Fibroblast of skin of right quadriceps (primary cell): ENCODE measurements at places on chromosomes 16 and 17.
A peak's percentile ranks its signal among the peaks of the same experiment; 100 is the strongest.

GRCh38 chr16:68936736-68937631 is 93.7 kb downstream of the TANGO6 start:
- peak; percentile 78 for DNase-seq

GRCh38 chr17:48556229-48556575 is 11.3 kb upstream of the HOXB2 start:
- DNase-seq: no peak

DNA sequence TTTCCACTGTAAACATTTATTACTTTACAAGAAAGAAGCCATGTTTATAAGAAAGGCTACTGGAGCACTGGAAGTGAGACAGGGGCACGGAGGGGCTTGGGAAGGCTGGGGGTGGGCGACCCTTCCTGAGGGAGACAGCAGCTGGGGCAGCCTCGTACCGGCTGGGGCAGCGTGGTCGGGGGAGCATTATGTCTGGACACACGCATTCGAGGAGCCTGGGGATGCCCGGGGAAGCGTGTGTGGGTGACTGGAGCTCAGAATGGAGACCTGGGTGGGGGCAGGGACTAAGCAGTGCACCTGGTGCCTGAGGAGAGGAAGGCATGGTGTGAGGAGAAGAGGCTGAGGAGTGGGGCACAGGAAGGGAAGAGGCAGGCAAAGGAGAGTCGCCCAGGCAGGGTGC is 64.5 kb downstream of the SRCIN1 start:
- DNase-seq: no peak

DNA sequence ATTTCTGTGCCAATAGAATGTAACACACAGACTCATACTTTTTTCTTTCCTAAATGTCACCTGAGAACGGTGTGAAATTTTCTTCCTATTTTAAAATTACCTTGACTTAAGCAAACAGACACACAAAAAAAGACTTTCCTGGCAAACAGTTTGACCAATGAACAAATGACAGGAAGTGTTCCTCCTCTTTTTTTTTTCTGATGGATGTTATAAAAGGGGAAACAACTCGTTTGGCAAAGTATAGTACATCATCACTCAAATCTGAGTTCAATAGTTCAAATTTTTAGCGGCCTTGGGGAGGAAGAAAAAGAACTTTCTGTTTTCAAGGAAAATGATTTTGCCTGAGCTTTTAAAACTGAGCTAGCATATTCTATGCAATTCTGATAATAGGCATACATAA is 19.8 kb downstream of the HS3ST3A1 start:
- DNase-seq: no peak

- DNase-seq: peak; percentile 52
Observed at GRCh38 chr17:27544350-27545131, 86.4 kb upstream of the LGALS9 start.

- peak; percentile 67 for DNase-seq
Observed at GRCh38 chr17:44198721-44199552, 747 bp downstream of the ATXN7L3 start.

DNA sequence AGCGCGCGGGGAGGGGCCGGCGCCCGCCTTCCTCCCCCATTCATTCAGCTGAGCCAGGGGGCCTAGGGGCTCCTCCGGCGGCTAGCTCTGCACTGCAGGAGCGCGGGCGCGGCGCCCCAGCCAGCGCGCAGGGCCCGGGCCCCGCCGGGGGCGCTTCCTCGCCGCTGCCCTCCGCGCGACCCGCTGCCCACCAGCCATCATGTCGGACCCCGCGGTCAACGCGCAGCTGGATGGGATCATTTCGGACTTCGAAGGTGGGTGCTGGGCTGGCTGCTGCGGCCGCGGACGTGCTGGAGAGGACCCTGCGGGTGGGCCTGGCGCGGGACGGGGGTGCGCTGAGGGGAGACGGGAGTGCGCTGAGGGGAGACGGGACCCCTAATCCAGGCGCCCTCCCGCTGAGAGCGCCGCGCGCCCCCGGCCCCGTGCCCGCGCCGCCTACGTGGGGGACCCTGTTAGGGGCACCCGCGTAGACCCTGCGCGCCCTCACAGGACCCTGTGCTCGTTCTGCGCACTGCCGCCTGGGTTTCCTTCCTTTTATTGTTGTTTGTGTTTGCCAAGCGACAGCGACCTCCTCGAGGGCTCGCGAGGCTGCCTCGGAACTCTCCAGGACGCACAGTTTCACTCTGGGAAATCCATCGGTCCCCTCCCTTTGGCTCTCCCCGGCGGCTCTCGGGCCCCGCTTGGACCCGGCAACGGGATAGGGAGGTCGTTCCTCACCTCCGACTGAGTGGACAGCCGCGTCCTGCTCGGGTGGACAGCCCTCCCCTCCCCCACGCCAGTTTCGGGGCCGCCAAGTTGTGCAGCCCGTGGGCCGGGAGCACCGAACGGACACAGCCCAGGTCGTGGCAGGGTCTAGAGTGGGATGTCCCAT is 232.8 kb downstream of the SEC14L1 start:
- DNase-seq: no peak

- no peak for DNase-seq
Observed at GRCh38 chr17:49527927-49528651, 33.0 kb downstream of the NGFR start.

DNA sequence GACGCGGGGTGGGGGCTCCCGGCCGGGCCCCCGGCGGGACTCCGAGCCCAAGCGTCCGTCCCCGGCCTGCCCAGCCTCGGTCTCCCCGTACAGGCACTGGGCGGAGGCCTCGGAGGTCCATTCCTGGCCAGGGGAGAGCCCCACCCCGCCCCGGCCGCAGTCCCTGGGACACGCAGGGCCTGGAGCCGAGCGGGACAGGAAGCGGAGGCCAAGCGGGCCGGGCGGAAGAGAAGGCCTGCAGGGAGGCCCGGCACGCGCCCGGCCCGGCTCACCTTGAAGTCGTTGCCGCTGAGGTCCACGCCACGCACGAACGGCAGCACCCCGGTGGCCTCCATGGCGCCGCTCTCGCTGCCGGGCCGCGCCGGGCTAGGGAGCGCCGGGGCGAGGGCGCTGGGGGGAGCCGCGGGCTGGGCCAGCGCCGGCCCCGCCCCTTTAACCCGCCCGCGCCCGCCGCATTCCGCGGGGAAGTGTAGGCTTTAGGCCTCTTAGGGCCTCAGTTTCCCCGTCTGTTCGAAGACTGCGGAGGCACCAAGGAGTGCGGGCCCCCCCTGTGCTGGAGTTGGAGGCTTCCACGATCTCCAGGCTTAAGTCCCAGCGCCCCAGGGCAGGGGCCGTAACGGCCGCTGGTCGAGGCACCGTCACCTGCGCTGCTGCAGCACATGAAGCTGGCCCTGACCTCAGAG is at the start of gene FLII:
Gene FLII, minus strand, starts transcription at position 383 of the 683 bp plus-strand sequence. Its CDS starts 48 bp downstream, at position 335.
- peak; percentile 16 for DNase-seq

DNA sequence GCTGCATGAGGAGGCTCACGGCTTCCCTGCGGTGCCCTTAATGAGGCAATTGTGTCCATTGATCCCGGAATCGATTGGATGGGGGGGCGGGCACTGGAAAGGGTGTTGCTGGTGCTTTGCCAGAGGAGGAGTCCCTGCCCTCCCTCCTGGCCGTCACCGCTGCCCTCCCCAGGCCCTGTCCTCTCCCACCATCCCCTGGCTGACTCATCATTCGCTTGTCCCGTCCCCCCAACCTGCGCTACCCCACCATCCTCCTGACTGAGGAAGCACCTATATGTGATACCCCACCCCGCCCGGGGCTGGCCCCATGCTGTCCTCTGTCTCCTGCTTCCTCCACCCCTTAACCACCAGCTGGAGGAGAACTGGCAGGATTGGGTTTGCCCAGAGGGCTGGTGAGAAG is 20.8 kb downstream of the CACNA1G start:
- DNase-seq: no peak

DNA sequence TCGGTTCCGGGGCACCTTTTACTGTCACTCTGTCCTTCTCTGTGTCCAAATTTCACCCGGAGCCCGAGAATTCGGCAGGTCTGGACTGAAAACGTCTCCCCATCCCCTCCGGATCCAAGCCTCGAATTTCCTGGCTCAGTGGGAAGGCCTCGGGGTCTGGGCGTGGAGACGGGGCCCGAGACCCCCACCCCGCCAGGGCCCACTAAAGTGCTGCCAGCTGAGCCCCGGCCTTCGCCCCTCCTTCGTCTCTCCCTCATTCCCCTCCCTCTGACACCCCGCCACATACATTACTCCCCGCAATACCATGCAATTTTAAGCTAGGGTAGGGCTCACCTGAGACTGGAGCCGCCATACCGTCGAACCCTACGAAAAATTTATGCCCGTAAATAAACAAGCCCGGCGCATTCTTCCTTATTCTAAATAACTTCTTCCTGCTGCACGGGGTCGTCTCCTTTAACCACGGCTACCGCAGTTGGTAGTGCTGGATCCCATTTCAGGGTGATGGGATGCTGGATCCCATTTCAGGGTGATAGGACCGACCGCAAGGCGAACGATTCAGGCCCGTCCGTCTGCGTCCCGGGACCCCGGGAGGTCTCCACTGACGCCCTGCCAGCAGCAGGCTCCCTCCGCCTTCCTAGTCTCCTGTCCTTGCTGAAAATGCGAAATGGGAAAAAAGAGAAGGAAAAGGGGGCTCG is 4.4 kb upstream of the OR1F1 start:
- no peak for DNase-seq

DNA sequence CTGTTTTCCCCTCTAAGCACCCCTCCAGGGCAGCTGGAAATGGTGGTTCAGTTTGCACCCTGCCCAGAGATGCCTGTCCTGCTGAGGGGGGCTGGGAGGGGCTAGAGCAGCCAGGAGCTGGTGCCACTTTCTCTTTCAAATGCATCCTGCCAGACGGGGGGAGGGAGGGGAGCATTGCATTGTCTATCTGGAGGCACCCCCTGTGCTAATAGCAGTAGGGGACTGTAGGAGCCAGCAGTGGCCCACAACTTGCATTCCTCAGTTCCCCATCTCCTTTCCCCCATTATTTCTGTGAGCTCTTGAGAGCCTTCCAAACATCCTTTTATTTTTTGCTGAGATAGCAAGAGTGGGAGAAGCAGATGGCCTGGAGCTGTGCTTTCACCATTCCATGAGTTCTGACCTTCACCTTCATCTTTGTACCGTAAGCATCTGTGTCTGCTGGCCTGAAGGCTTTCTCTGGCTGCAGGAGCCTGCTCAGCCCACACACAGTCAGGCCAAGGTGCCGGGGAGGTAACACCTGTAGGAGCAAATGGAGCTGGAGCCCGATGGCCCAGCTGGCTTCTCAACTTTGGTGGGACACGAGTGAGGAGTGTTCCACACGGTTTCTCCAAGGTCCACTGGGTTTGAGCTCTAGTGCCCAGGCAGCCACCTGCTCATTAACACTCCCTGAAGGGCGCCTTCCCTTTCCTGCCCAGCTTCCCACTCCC is 5.2 kb downstream of the WFDC1 start:
- no peak for DNase-seq

DNA sequence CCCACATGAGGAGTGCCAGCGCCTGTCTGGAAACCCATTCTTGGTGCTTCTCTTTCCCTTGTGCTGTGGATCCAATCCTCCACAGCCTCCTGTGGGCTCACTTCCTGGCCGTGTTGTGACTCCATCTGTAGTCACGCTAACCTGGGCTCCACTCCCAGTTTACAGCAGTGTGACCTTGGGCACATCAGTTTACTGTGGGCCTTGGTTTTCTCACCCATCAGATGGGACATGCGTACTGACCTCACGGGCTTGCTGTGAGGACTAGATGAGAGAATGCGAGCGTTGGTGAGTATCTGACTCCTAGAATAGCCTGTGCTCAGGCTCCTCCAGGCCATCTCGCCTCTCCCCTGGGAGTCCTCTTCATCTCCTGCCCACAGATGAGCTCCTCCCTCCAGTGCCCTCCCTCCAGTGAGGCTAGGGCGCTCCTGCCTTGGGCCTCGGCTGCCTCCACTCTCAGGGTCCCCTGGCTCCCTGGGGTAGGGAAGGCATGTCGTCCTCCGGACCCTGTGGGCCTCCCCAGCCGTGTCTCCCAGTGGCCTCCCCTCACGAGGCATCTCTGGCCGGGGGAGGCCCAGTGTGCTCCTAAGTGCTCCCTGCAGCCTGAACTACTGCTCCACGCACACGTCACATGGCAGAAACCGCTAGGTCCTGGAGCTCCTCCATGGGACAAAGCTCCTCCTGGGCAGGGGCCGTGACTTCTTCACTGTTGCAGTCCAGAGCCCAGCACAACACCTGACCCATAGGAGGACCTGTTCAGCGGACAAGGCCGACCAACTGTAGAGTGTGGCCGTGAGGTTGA is 5.2 kb upstream of the FOXJ1 start:
- no peak for DNase-seq

GRCh38 chr17:65366102-65366844 is 195.2 kb downstream of the AXIN2 start:
- DNase-seq: no peak

DNA sequence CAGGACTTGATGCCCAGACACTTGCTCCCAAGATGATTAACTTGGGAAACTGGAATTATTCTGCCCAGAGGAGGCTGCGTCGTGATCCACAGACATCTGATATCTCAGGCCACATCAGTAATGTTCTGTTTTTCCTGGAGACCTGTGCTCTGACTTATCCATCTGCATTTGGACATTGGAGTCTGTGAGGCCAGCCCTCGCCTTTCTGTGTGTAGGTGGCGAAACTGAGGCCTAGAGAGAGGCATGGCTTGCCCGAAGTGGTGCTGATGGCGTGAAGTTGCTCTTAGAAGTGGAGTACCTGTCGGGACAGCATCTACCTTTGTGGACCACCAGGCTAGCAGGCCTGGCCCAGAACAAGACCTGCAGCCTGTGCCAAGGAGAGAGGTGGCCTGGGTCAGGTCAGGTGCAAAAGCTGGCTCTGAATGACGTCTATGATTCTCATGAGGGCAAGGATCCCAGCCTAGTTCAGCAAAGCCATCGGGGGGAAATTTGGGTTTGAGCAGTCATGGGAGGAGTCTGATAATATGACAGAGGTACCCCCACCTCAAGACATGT is 186.8 kb upstream of the ZNF469 start:
- no peak for DNase-seq

DNA sequence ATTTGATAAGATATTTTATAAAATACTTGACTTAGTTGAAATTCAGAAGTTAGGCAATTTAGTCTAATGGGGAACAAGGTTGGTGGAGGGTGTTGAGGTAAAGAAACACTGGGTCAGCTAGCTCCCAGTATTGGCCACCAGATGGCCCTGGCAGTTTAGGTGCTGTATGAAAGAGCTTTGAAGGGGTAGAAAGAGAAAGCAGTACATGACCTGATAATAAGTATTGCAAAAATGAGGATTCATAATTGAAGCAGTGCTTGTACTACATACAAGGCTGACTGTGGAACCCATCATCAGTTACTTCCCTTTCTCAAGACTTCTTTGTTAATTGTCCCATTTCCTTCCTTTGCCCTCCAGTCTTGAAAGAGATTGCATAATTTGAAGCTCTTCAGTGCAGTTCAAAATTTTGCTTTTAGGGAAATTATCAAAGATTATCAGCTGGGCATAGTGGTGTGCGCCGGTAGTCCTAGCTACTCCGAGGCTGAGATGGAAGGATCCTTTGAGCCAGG is 29.4 kb downstream of the TANC2 start:
- DNase-seq: peak; percentile 38
